ENCODE measurements at places on chromosomes 11 and 22.
A peak's percentile ranks its signal among the peaks of the same experiment; 100 is the strongest.

DNA sequence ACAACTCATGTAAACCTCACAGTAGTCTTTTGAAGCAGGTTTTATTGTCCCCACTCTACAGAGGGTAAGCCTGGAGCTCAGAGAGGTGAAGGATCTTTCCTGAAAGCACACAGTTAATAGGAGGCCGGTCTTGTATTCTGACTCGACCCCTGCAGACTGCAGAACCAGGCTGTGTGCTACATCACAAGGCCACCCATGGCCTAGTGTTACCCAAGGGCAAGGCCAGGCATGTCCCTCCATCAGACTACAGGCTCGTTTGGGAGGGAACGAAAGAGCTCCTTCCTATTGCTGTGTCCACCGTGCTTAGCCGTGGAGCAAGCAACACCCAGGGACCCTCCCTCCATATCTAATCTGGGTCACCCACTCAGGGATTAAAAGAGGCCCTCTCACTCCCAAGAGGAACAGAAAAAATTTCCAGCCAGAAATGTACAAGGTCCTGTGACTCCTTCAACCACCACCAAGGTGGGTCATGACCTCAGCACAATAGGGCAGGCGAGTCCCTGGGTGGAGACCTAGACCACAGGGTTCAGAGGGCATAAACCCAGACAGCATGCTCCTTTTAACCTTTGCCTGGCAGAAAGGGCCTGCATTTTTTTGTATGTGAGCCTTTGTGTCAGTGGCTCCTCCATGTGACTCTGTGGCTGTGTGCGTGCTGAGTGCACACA lies 6.3 kb upstream of the SMIM35 start:
- no peak for DNase-seq

DNA sequence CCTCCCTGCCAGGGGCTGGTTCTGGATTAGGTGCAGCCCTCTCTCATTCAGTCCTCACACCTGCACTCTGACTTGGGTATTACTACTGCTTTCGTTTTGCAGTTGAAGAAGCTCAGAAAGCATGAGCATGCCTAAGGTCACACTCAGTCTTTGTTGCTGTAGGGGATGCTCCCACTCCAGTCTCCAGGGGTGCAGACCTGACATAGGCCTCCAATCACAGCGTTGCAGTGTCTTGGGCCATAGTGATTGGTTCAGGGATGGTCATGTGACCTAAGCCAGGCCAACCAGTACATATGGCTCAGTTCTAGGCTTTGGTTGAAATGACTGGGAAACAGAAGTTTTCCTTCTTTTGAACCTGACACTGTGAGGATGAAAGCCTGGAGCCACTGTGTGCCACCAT lies 61.7 kb downstream of the FBXO7 start:
- DNase-seq, result no peak

DNA sequence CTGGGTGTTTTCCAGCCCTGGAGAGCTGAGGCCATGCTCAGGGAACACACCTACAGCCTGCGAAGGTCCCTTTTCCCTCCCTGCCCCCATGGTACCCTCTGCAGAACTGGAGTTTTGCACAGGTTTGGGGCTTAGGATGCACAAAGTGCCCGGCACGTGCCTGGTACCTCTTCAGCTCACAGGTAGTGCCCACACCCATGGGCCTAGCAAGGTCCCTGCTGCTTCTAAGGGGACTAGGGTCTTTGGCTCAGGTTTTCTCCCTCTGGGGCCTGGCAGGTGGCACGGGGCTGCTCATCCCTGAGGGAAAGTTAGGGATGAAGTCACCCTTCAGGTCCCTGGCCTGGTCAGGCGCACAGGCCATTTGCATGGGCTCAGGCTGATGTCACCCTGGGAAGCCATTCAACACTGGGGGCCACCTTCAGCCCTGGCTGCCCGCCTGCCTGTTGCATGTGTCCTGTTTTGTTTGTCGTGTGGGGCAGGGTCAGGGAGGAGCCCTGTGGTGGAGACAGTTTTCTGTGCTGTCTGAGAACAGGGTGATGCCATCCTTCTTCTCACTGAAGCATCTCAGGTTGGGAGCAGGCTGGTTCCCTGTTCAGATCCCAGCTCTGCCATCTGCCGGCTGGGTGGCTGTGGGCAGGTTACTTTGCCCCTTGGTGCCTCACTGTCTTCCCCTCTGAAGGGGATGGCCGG lies 68.3 kb upstream of the CRYBB3 start:
- DNase-seq, result no peak

- DNase-seq, result no peak
Observed at GRCh38 chr11:130510407-130511006, 62.1 kb downstream of the ADAMTS15 start.

GRCh38 chr11:120853435-120853834 lies 170.5 kb upstream of the TBCEL start:
- DNase-seq, result no peak

DNA sequence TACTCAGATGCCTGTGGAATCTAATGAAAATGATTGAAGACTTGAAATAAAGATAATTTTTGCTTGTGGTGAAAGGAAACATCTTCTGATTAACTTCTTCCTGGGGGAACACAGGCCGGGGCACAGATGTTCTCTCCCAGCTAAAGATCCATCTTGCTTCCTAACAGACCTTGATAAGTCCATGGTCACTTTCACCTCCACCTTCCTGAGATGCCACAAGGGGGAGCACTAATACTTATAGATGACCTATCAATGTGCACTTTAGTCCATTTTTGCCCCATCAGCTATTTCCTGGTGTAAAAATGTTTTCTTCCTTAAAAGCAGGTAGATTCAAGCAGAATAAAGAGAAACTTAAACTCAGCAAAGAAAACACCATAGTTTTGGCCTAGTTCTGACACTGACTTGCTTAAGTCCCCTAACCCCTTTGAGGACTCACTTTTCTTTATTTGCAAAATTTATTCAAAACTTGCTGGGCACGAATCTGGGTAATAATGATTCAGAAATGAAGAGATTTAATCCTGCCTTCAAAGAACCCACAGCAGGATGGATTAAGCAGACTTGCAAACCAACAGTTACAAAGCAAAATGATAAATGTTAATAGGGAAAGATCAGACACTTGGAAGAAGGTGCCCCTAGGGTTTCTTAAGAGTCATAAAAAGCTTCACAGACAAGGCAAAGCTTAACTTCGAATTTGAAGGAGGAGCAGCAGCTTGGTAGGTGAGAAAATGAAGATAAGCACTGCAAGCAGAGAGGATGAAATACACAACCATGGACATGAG lies 158.7 kb downstream of the RAB38 start:
- DNase-seq, result peak; percentile 5

DNA sequence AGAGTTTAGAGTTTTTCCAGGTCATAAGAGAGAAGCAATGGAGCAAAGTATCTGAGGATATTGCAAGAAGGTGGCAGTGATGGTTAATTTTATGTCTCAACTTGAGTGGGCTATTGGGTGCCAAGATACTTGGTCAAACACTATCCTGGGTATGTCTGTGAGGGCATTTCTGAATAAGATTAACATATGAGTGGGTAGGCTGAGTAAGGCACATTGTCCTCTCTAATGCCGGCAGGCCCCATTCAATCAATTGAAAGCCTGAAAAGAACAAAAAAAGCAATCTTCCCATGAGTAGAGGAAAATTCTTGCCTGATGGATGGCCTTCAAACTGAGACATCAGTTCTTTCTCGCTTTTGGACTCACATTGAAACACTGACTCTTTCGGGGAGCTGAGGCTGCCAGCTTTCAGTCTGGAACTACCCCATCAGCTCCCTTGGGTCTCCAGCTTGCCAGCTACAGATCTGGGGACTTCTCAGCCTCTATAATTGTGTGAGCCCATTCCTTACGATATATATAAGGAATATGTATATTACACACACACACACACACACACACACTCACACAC lies 228.8 kb downstream of the BUD13 start:
- no peak for DNase-seq

DNA sequence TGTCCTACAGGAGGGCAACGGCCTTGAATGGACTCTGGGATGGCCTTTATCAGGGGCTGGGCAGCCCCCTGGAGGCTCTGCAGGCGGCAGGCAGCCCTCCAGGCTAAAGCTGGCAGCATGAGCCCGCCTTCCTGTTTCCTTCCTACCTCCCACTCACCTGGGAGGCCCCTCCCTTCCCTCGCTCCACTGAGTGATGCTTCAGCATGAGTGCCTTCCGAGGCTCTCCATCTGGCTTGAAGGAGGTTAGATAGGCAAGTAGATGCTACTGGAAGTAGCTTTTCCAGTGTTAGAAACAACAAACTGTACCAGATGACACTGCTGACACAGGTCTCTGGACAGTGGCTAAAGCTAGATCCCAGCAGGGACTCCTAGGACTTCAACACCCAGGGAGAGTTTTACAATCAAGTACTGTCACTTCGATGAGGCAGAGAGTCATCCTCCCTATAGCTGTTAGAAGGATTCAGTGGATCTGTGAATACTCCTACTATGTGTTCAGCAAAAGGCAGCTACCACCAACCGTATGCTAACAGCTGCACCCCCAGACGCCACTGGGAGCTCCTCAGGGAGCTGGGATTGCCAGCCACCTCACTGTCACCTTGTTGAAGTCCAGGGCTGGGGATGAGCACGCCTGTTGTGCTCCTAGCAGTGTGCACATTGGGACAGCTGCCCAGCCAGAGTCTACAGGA lies 4.1 kb upstream of the SLC25A1 start:
- DNase-seq, result no peak

DNA sequence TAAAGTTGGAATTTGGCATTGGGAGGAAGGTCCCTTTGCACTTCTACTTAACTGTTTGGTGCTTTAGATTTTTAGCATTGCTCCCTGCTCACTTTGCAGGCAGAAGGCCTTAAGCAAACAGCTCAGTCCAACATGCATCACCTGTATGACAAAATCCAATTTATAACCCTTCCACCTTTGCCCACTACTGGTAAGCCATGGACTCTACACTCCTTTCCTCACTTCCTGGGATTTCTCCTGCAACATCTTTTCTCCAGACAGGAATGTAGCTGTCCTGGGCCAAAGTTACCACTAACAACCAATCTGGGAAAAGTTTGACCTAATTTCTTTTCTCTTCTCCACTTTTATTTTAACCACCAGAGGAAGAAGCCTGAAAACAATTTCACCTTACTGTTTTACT lies 1.8 kb upstream of the OR2D2 start:
- no peak for DNase-seq

DNA sequence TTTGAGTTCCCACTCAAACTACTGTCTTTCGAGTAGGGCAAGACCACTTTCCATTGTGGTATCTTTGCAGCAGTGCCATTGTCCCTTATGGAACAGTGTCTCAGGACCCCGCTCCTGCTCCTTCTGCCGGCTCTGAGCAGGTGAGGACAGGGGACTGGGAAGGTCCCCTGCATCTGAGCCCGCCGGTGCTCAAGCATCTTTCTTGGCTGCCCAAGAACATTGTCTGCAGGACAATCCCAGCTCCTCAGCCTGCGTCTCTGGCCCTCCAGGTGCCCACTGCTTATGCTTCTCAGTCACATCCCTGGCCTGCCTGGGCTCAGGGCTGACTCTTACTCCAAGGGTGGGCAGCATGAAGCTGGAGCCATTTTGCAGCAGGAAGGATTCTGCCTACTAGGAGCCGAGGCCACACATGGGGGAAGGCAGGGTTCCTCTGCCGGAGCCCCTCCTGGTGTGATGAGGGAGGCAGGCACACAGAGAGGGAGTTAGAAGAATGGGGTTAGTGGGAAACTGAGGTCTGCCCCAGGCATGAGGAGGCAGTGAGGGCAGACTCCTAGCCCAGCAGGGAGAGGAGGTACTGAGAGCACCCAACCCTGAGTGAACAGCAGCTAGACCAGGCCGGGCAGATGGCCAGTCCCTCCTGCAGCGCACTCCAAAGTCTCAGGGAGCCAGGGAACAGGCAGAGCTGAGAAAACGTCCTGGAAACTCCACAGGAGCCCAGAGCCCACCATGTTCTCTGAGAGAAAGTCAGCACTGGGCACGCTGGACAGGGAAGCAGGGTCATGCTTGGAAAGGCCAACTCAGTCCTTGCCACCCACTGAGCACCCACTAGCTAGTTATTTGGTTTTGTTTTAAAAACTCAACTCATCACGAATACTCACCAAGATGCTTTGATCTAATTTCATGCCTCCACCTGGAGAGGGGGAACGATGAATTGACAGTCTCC lies 7.5 kb upstream of the PPARA start:
- no peak for DNase-seq

DNA sequence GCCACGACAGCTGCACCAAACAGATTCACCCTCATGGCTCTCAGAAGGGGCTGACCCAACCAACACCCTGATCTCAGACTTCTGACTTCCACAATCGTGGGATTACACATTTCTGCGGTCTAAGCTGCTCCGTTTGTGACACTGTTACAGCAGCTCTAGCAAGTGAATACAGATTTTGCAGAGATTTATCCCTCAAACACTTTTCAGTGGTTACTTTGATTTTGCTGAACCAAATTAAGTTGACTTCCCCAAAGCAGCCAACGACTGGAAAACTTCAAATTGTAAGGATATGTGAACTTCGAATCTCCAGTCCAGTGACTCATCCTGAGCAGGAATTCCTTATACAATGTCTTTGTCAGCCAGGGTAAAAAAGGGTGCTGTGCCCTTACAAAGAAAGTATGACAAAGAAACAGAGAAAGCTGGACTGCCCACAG lies 14.8 kb upstream of the INCENP start:
- DNase-seq, result no peak

- DNase-seq, result no peak
Observed at GRCh38 chr11:133181066-133181465, 351.2 kb downstream of the OPCML start.

DNA sequence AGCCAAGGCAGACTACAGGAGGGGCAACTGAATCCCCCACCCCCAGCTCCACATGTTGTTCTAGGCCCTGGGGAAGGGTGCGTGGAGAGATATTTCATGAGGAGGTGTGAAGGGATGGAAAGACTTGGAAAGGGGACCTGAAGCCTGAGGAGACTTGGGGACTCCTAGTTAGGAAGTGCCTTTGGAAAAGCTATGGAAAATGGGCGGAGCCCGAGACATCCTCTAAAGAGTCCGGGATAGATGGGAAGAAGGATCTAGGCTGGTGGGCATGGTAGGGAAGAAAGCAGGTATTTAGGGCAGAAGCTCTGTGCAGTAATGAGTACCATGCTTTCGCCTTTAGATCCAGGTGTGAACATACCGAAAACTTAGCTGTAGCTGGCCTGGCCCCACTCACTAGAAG lies 15.0 kb upstream of the CYP2R1 start:
- DNase-seq, result no peak

- DNase-seq, result no peak
Observed at GRCh38 chr11:68043029-68043348, 4.2 kb downstream of the TCIRG1 start.

GRCh38 chr11:97751952-97752351 lies 1268.8 kb upstream of the CNTN5 start:
- DNase-seq, result no peak

DNA sequence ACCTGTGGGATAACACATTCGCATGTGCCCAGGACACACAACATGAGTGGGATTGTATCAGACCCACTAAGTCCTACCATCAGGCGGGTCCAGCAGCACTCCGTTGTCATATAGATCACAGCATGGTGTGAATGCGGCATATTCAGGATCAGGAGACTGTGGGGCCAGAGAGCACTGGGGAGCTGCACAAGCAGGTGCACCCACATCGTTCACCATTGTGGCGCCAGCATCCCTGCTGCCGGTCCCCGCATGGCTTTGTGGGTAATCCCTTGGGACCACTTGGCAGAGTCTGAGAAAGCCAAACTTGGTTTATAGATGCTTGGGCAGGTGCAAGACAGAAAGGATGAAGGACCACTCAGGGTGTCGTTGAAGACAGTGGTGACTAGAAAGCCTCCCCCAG lies 201.6 kb upstream of the B3GAT1 start:
- no peak for DNase-seq
